ENCODE measurements at places on chromosomes 12 and 14.

GRCh38 chr12:122031342-122032216, 9.9 kb downstream of the BCL7A start:
- DNase-seq: peak; percentile 86

GRCh38 chr12:78143717-78144116, 313.0 kb downstream of the NAV3 start:
- no peak for DNase-seq

GRCh38 chr12:24668563-24668962, 280.3 kb downstream of the BCAT1 start:
- no peak for DNase-seq

DNA sequence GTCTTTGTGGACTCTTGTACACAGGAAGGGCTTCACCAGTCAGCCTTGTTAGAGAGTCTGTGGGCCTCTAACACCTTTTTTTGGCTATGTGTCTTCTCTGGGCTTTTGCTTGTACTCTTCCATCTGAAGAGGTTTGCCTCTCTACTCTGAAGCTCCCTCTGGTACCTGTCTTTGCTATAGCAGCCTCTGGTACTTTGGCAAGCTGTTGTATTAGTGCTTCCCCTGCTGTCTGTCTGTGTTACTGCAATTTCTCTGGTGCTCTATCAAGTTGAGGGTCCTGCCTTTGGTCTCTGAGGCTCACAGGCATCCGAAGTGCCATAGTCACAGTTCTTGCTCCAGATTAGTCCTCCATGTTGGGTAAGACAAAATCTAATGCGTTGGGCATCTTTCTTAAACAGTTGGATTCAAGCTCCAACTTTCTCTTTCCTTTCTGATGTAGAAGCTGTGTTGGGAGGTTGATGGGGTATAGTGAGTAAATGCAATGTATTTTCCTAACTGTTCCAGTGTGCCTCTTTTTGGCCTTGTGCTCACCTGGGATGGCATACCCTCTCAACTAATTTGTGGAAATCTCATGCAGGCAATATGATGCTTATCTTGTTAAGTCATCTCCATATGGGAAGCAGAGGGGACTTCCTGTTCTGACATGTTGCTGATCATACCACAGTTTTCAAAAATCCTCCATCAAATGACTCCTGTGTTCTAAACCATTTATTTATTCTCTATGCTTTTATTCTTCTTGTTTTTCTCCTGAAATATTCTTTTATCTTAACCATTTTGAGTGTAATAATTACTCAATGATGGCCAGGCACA, 88.8 kb downstream of the ATF7IP start:
- DNase-seq: peak; percentile 80

DNA sequence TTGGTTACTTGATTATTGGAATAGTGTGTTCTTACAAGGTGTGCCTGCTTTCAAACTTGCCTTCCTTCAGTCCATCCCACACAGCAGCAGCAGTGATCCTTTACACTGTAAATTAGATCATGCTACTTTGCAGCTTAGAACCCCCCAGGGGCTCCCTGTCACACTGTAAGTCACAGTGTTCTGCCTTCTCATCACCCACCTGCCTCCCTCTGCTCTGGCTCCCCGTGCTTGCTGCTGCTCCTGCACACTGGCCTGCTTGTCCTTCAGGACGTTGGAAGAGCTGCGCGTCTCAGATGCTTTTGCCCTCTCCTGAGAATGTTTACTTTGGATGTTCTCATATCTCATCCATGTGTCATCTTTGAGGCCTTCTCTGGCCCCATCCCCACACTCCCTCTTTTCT, 27.3 kb downstream of the ZC3H14 start:
- DNase-seq: no peak

DNA sequence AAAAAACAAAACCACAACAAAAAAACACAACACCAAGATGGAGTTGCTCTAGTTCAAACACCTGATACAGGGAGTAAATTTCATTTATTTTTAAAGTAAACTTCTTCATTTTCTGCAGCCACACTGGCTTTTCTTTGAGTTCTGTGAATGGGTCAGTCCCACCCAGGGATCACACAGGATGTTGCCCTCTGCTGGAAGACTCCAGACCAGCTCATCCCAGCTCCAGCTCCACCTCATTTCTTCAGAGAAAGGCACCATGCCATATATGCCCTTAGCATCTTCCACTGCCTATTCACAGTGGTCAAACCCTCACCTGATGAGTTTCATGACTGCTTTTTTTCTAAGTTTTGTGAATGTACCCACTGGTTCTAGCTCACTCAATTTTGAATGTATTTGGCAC, 8.0 kb downstream of the GLIPR1 start:
- peak; percentile 63 for DNase-seq

GRCh38 chr12:129184127-129184928, 331.1 kb downstream of the GLT1D1 start:
- DNase-seq: no peak

- peak; percentile 61 for DNase-seq
Measured at GRCh38 chr14:103384450-103385151, 614 bp upstream of the MARK3 start.

DNA sequence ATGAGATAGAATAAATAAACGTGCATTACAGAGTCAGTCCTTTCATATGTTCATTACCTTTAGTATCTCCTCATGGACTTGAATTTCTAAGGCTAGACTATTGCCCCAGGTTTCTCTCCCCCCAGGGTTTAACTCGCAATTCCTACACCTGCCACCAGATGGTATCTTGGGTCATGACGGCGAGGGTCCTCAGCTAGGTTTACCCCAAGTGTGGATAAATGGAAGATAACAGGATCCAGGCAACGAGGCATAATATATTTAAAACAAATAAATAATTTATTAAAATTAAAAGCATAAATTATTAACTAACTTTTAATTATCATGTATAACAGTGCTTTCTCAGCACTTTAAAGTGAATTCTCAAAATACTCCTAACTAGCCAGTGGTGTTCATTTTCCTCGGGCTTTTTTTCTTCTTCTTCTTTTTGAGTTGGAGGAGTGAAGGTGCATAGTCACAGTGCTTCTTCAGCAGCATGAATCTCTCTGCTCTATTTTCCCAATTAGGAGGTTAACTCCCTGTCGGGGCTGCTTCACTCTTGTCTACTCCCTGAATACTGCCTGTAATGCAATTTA, 243.5 kb upstream of the CAND1 start:
- DNase-seq: peak; percentile 78

GRCh38 chr12:34598352-34598827, 576.1 kb downstream of the ALG10 start:
- no peak for DNase-seq

DNA sequence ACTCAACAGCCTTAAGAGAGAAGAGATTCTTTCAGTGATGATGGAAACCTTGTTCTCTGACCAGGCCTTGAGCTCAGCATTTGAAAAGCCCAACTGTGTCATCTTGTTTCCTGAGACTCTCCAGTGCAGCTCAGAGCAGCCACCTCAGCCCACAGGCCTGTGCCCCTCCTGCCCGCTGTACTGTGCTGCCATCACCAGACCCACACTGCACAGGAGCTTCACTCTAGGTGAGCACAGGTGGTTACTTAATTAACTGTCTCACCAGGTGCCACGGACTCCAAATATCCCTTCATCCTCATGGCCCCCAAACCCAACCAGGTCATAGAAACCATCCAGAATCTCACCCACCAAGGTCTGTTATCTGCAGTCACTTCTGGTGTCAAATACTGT, 51.3 kb downstream of the JAG2 start:
- no peak for DNase-seq

DNA sequence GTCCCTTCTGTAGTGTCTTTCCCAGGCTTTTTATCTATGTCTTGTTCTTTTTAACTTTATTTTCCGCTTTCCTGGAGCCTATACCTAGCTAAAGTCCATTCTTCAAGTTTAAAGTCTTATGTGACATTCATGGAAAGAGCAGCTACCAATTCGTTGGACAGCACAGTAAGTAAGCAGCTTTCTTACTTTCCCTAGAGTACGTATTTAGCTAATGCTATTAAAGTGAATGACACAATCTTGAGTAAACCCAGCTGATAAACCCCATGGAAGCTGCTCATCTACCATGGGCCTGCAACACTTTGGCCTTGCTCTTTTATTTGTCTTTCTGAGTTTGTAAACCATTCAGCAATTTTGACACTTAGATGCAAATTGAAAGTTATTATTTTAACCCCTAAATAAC, 30.0 kb downstream of the ALX1 start:
- no peak for DNase-seq

DNA sequence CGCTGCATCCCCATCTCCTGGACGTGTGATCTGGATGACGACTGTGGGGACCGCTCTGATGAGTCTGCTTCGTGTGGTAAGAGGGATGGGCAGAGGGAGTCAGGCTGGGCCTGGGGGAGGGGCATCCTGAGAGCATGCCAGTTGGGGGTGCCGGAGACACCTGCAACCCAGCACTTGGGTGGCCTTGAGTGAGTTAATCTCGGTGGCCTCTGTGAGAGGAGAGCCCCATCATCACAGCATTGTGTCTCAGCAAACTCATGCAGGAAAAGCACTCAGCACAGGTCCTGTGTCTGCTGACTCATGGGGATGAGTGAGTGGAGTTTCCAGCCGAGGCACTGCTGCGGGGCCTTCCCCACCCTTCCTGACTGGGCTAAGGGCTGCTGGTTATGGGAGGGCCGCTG, 19.6 kb upstream of the LRP1-AS start:
- DNase-seq: no peak

DNA sequence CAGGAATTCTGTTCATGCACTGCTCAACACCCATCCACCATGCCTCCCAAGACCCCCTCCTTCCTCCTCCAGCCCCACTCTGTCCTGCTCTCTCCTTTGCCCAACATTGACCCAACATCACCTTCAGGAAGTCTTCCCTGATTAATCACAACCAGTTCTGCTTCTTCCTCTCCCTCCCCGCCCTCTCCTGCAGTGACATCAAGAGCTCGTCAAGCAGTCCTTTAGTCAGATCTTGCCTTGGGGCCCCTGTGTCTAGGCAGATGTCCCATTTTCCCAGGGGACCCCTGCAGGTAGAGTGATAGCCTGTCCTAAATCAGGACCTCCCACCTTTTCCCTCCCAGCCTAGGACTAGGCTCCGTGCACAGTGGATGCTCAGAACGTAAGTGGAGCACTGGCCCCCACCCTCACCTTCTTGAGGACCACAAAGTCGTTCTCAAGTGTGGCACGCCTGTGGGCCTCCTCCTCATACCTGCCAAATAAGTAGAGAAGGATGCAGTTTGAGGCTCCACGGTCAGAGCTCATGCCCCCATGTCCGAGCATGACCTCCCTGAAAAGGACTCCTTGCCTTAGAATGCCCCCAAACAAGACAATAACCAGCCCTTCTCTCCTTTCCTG, 2.3 kb downstream of the KRT78 start:
- DNase-seq: no peak

DNA sequence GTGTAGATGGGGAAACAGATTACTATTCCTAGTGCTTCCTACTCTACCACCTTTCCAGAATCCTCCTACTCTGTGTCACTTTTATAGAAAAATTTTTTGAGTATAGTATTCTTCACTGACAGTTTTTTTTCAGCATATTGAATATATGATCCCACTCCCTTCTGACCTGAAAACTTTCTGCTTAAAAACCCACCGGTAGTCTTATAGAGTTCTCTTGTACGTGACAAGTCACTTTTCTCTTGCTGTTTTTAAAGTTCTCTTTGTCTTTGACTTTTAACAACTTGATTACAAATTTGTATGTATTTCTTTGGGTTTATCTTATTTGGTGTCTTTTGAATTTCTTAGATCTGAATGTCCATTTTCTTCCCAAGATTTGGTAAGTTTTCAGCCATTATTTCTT, 133.6 kb upstream of the SLC38A2 start:
- DNase-seq: no peak

DNA sequence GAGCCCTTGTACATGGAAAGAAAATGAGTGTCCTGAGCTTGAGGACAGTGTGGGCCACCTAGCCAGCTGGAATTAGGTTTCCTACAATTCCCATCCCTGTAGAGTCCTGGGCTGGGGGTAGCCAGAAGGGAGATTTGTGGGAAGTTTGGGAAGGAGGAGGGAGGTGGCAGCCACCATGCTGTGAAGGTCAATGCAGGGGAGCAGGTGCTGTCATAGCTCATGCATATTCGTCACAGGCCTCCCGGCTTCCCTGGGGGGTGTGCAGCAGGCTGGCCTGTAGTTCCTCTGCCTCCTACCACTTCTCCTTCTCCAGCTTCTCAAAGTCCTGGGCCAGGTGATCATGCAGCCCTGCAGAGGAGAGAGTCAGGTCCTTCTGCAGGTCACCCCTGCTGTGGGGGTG, 121.3 kb downstream of the TBX3 start:
- no peak for DNase-seq

GRCh38 chr14:90452366-90452765, 55.5 kb downstream of the CALM1 start:
- DNase-seq: peak; percentile 58

DNA sequence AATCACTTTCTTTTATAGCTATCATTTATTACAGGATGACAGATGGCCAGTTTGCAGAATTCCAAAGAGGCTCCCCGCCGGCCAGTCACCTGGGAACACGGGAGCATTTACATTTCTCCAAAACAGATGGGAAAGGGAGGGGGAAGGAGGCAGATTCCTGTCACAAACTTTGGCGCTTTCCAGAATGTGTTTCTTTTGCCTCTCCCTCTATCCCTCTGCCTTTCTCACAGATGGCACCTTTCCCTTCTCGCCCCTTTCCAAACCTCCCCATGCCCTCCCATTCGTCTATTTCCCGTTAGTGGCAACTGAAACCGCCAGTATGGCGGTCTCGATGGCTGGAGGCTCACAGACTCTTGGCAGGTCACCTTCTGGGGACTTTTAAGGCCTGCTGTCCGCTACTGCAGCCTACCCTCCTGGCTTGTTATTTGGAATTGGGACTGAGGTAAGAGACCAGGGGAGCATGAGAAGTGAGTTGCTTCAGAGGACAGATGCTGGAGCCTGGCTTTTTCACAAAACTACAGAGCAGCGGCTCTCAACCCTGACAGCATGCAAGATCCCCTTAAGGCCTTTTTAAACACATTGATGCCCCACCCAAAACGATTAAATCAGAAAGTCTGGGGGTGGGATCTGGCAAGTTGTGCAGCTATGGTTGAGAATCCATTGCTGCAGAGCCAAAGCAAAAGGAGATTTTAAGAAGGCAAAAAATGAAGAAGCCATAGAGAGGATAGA, 161.5 kb upstream of the VASH1 start:
- no peak for DNase-seq

GRCh38 chr12:13197526-13198143, 1.1 kb downstream of the EMP1 start:
- no peak for DNase-seq

- DNase-seq: no peak
Measured at GRCh38 chr14:96158735-96159134, 45.9 kb upstream of the BDKRB2 start.

DNA sequence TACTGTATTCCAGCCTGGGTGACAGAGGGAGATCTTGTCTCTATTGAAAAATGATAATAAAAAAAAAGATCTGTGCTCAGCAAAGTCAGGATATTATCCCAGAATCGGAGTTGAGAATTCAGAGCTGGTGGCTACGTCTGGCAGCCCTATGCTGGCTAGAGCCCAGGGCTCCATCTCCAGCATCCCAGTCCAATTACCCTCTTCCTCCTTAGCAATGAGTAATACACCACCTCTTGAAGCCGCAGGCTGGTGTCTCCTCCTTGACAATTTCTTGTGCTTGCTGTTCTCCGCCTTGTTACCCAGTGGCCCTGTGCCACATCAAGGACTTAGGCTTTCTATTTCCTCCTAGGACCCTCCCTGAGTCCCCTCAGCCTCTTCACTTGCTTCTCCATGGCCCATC, 38.4 kb upstream of the DDX11 start:
- no peak for DNase-seq

Data from activated CD4-positive, alpha-beta T cell treated with anti-CD3 and anti-CD28 coated beads, Interleukin-2, amount 10 ng/mL, durations not matched to agents 24 days and 14 days (primary cell).